ENCODE measurements at places on chromosomes 11 and 22.

DNA sequence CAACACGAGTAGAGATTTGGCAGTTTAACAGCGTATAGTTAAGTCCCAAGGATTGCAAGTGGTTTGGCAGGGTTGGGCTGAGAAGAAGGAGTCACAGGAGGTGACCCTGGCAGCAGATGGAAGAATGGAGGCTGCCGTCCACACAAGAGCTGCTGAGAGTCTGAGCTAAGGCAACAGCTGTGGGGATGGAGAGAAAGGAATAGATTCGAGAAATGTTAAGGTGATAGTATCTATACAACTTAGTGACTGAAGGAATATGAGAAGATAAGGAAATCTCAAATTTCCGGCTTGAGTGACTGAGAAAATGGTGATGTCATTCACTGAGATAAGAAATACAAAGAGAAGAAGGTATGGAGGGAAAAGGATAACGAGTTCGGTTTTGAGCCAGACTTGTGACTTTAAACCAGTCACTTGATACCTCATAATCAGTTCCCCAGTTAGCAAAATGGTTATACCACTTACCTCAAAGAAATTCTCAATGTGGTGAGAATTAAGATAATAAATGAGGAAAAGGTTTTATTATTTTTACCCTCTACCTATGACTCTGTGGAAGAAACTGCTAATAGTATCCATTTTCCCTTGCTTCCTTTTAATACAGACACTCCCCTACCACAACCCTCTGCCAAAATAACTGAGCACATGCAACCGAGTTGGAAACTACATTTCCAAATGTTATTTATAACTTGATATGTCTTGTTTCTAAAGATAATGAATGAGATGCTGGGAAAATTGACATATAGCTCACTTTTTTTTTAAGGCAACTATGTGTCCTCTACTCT, 30.7 kb downstream of the FAM168A start:
- no peak for DNase-seq

GRCh38 chr22:46179748-46180147, 29.4 kb downstream of the PPARA start:
- no peak for DNase-seq

- no peak for DNase-seq
Observed at GRCh38 chr11:8649361-8649760, 33.1 kb downstream of the TRIM66 start.

GRCh38 chr11:68411501-68411991, 49.0 kb upstream of the PPP6R3 start:
- DNase-seq: no peak

GRCh38 chr11:37002831-37003230, 404.8 kb upstream of the RAG2 start:
- no peak for DNase-seq

DNA sequence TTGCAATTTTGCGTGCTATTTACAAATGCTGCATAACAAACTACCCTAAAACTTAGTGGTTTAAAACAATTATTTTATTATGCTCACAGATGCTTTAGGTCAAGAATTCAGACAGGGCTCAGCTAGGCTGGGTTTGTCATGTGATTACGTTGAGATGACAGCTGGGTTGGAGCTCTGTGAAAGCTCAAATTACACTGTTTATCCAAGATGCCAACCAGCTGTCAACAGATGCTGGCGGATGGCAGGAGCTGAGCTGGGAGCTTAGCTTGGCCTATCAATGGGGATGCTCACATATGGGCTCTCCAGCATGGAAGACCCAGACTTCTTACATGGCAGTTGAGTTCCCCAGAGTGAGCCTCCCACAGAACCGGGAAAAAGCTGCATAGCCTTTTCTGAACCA, 62.7 kb downstream of the STK33 start:
- DNase-seq: peak; percentile 44

- DNase-seq: no peak
Observed at GRCh38 chr11:20937826-20938225, 268.4 kb downstream of the NELL1 start.

GRCh38 chr11:67664213-67664585, 10.2 kb downstream of the ALDH3B2 start:
- DNase-seq: no peak

GRCh38 chr11:27061461-27061821, 20.8 kb downstream of the BBOX1 start:
- no peak for DNase-seq

- no peak for DNase-seq
Observed at GRCh38 chr11:79235696-79236095, 205.1 kb downstream of the TENM4 start.

GRCh38 chr11:120941000-120941399, 82.9 kb upstream of the TBCEL start:
- no peak for DNase-seq

GRCh38 chr22:17172029-17172833, 13.2 kb upstream of the HDHD5 start:
- peak; percentile 64 for DNase-seq

- DNase-seq: no peak
Observed at GRCh38 chr11:62499944-62500649, 46.5 kb downstream of the AHNAK start.

- DNase-seq: no peak
Observed at GRCh38 chr11:72411623-72412419, 22.5 kb downstream of the CLPB start.

DNA sequence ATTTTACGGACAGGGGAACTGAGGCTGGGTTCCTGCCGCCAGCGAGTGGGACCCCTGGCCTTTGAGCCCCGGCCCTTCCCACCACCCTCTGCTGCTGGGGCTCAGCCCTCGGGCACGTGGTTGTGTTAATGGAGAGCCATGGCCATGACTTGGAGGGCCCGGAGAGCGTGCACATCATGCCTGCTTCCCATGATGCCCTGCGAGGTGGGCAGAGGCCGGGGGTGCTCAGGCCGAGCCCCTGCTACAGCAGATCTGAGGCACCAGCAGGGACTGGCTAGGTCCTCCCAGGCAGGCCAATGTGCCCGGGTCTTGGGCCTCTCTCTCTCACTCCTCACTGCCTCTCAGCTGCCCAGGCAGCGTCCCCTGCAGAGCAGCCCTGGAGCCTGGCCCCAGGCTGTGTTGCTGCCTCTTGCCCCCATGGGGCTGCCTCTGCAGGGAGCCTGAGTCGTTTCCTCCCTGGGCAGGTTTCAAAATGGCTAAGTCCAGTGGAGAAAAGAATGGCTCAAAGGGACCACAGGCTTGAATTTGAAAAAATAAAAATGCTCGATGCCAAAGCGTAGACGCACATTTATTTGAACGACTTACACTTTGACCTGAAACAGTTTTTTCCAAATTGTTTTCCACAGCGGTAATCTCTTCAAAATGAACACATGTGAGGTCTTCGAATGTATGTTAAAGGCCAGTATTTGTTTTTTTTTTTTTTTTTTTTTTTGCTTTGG, 72.6 kb upstream of the CLDN5 start:
- DNase-seq: no peak

DNA sequence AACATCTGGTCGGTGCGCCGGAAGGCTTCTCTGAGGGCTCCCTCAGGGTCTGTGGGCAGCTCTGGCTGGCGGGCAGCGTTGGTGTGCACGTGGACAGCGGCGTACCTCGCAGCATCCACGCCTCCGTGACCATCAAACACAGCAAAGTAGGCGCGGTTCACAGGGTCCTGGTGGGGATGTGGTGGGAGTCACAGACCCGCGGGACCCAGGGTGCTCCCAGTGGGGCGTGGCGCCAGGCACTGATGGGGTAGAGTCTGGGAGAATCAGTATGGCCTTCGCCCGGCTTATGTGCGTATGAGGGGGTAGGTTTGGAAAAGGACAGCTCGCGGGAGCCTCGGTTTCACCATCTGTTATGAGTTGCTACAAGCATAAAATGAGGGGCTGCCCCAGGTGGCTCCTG, 19.2 kb downstream of the PPM1F start:
- DNase-seq: no peak

- no peak for DNase-seq
Observed at GRCh38 chr22:25420925-25421904, 143.3 kb upstream of the GRK3 start.

- no peak for DNase-seq
Observed at GRCh38 chr11:3712274-3712673, 41.1 kb upstream of the CHRNA10 start.

DNA sequence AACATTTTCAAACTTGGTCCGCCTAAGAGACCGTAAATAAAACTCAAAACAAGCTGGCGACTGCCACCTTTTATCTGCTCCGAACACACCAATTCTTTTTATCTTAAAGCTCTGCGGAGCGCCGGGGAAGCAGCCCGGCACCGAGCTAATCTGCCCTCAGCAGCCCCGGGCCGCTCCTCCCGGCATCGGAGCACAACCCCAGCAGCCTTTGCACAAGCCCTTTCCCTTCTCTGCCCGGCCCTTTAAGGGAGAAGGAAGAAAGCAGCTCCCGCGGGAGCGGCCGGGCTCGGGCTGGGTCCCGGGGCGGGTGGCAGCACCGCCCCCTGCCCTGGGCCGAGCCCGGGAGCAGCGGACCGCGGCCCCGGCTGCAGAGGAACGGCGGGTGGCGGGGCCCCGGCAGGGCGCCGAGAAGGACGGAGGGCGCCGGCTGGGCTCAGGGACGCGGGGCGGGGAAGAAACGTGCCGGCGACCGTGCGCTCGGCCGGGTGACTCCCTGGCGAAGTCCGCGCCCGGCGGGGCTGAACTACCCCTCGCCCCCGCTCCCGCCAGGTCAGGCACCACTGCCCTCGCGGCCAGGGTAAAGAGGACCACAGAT, 133.6 kb upstream of the C11orf58 start:
- peak; percentile 56 for DNase-seq

DNA sequence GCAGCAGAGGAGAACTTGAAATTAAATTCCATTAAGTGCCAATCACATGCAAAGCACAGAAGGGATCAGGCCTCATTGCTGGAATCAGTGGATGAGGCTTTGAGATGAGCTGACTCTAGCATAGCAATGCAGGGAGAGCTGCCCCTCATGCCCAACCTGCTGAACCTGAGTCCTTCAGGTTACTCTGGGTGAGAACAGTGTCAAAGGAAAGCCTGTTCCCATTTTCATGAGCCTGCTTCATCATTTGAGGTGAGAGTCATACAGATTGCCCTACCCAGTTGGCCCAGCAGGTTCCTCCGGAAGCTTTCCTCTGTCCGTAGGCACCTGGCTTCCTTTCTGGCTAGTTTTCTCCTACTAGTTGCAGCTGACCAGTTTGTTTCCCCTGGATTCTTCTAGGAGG, 25.9 kb upstream of the ZBTB16 start:
- no peak for DNase-seq

DNA sequence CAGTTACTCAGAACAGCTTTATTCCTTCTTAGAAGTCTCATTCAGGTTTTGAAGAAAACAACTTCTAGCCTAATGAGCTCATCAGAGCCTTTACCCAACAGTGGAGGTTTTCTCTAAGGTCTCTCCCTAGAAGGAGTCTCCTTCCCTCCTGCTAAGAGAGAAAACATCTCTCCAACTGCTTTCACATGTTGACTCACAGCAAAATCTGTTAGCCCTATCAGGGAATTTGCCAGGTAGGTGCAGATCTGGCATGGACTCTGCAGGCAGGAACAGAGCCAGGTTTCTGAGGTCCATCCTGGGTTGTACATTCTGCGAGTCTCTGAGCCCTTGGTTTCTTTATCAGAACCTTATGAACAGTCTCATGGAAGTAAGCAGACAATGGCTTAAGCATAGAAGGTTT, 214.4 kb downstream of the HIPK3 start:
- DNase-seq: no peak

- DNase-seq: no peak
Observed at GRCh38 chr22:33302549-33302948, 244.4 kb upstream of the SYN3 start.

DNA sequence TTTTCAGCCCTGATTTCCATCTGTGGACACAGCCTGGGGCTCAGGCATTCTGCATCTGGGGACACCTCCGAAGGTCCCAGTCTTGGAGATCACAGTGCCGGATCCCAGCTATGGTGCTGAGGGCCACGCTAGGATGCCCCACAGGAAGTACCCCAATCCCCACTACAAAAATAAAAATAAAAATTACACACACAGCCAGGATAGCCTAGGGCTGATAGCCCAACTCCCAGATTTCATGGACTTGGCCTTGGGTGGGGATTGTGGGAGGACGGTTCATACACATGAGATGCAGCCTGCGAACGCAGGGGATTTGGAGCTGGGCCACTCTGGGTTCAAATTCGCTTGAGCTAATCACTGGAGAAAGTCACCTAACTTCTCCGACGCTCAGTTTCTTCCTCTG, 237.7 kb downstream of the BUD13 start:
- no peak for DNase-seq

DNA sequence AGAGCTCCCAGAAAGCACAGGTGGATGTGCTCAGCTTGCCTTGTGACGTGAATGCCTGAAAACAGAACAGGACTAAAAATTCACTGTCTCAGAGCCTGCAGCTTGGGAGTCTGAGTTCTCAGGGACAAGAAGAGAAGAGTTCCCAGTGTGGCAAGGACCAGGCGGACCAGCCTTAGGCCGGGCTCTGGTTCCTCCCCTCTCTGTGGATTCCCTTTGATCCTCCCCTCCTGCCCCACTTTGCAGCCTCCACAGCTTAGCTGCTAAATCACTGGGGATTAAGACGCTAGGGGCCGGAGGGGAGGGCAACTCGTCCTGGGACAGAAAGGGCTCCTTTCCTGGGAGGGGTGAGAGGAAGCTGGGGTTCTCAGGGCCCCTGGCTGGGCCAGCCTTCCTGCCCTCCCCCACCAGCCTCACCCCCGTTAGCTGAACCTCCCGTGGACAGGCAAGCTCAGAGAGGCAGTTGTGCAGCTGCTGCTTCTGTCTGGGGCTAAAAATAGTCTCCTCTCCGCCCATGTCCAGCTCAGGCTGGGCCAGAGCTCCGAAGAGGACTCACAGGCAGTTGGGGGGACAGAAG, 29.9 kb upstream of the JAM3 start:
- no peak for DNase-seq

DNA sequence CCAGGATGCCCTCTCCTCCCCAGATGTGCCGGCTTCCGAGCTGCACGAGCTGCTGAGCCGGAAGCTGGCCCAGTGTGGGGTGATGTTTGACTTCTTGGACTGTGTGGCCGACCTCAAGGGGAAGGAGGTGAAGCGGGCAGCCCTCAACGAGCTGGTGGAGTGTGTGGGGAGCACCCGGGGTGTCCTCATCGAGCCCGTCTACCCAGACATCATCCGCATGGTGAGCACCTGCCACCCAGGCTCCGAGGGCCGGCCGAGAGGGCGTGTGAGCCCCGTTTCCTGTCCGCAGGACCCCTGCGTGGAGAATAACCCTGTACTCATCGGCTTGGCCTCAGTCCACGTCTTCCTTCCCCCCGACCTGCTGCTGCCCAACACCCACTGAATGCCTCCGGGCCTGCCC, 2.2 kb downstream of the PPP2R5B start:
- DNase-seq: no peak

- DNase-seq: no peak
Observed at GRCh38 chr22:29814003-29814402, 24.1 kb downstream of the ASCC2 start.

DNA sequence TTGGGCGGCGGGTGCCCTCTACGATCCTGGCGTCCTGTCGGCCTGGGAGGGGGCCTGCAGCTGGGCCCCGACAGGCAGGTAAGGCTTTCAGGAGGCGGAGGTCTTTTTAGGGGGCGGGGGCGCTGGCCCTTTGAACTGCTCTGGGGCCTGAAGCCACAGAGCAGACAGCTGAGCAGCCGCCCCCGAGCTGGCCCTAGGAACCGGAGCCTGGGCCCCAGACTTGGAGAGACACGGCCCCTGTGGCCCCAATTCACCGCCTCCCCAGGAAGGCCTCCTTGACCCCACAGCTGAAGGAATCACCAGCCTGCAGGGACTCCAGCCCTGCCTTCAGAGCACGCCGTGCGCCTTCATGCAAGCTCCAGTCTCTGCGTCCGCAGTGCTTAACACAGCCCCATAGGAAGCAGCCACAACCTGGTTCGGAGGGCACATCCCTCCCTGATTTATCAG, 618 bp upstream of the CERK start:
- no peak for DNase-seq

- no peak for DNase-seq
Observed at GRCh38 chr22:40718250-40719204, 39.2 kb downstream of the MCHR1 start.

- DNase-seq: no peak
Observed at GRCh38 chr22:48310740-48311139, 1516.9 kb downstream of the BRD1 start.

Data from left ventricle myocardium inferior (tissue), 1 donor.